ENCODE measurements at places on chromosomes 6 and 20.

DNA sequence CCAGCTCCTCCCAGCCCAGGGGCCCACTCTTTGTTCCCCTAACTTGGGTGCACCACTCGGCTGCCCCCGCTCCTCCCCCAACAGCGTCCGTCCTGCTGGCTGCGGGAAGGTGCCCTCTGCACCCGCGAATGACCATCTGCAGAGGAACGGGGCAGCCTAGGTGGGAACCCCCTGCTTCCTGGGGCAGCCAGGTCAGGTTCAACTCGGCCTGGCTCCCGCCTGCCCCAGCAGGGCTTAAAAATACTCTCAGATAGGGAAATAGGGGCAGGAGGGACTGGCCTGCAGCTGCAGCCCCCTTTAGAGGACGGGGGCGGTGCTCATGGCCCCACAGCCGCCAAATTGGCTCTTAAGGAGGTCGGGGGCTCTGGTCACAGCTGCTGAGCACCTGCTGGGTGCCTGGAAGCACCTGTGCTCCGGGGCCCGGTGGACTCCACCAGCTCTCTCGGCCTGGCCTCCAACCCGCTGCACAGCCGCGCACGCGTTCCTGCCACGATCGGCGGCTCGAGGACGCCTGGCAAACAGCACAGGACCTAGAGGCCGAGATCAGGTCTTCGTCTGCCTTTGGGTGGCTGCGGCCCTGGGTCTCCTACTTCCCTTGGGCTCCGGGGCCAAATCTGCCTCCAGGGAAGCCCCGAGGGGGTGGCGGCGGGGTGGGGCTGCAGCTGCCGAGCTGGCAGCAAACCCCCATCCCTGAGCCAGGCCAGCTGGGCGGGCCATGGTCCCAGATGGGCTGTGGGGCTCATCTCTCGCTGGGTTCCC, 700 bp upstream of the LAMA5 start:
- no peak for DNase-seq

DNA sequence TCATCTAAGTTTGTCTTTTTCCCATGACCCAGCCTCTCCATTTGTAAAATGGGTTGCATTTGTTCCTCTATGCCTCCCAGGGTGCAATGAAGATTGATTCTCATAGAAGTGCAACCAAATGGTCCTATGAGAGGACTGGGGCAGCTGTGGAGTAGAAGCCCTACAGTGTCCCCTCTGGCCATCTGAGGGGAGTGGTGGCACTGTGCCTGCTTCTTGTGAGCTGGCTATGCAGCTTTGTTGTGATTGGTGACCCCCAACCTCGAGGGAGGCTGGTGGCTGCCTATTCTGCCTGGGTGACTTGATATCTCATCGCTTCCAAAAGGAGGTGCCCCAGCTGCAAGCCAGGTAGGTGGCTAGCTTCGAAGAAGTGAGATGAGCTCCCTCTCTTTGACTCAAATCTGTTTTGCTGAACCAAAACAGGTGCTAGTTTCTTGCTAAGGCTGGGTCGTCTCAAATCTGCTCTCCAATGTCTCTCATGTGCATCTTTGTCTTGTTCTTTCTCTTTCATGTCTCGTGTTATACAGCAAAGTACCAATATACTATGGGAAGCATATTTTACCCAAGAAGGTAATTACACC, 33.9 kb downstream of the TXLNB start:
- no peak for DNase-seq

- DNase-seq, result no peak
Measured at GRCh38 chr6:169101981-169102380, 151.7 kb downstream of the THBS2 start.

- DNase-seq, result no peak
Measured at GRCh38 chr20:45359069-45359405, 3.9 kb upstream of the SYS1 start.

DNA sequence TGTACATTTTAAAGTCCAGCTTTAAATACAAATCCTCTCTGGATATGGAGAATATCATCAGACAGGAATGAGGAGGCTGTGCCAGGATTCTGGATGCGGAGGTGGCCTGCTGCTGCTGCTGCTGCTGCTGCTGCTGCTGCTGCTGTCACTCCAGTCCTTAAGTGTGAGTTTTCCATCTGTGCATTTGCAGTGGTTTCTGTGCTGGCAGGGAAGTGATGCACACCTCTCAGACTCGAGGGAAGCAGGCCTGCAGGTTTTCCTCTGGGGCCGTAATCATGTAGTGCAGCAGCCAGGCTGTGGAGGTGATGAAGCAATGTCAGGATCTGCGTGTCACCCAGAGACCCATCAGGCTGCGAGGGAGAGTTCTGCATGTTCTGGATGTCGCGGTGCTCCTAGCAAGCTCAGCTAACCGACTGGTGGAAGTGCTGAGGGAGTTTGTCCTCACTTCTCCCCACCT, 32.0 kb downstream of the CFAP61 start:
- no peak for DNase-seq

DNA sequence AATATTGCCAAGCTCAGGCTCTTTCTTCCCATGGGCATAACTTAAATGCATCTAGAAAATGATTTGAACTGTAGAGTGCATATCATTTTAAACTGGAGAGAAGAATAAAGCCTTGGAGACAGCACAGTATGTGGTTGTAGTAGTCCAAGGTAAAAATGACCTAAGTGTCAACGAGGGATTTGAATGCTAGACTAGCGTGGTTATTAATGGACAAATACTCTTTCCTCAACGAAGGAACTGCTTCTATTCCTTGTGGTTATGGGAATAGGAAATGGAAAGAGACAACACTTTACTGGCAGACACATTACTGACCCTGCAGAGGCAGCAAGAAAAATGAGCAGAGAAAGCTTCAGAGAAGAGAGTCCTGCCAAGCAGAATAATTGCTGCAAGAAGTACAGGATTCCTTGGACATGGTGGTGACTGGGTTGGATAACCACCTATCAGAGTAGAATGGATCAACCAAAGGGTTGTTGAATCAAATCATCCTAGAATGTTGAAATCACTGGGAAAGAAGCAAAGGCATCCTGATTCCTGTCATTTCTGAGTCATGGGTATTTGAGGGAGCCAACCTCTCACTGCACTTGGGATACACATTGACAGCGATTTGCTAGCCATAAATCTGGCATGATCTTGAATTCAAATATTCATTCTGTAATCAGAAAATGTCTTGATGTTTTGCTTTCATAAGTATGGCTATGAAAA, 258.1 kb upstream of the EPHA7 start:
- DNase-seq, result no peak

GRCh38 chr20:48284837-48285236, 499.6 kb upstream of the SULF2 start:
- DNase-seq, result no peak

GRCh38 chr6:130760006-130760405, 67.2 kb upstream of the SMLR1 start:
- no peak for DNase-seq

DNA sequence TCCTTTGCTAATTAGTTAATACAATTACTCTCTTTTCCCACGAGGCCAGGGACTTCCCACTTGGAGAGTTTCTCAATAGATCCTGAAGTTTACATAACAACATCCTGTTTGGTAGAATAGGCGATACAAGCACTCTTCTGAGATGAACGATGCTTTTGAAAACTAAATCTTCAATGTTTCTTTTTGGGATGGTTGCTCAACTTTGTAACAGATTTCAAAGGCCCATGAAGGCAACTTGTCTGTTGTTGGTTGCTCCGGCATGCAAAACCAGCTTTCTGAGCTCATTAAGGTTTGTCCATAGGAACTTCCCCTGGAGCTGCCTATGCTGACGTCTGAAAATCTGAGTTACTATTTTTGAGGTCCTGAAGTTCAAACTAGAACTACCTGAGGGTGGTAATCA, 25.9 kb upstream of the ROS1 start:
- DNase-seq, result no peak

DNA sequence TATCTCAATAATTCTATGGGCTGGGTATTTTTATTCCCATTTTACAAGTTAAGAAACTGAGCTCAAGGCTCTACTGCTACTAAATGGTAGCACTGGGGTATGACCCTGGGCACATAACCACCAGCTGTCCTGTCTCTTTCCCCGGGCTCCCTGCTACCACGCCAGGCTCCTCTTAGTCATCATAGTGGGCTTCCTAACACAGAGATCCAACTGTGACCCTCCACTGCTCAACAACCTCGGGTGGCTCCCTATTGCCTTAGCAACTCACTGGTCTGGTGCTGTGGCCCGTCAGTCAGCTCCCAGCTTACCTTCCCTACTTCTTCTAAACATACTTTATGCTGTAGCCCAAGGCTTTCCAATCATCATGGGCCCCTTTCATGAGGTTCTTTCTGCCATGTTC, 4.5 kb downstream of the KIAA1755 start:
- DNase-seq, result no peak

- no peak for DNase-seq
Measured at GRCh38 chr20:59618131-59618530, 13.8 kb downstream of the PHACTR3 start.

GRCh38 chr20:25046181-25046641, 11.7 kb downstream of the ACSS1 start:
- DNase-seq, result no peak

GRCh38 chr6:16995511-16996250, 106.2 kb upstream of the STMND1 start:
- DNase-seq, result no peak

DNA sequence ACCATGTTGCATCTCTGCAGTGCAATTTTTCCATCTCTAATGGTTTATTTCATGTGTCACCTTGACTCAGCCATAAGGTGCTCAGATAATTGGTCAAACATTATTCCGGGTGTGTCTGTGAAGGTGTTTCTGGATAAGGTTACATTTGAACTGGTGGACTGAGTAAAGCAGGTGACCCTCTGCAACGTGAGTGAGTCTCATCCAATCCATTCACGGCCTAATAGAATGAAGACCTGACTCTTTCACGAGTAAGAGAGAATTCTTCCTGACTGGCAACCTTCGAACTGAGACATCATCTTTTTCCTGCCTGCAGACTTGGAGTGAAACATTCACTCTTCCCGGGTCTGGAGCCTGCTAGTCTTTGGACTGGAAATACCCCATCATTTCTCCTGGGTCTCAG, 77.1 kb upstream of the SLC22A23 start:
- DNase-seq, result no peak

DNA sequence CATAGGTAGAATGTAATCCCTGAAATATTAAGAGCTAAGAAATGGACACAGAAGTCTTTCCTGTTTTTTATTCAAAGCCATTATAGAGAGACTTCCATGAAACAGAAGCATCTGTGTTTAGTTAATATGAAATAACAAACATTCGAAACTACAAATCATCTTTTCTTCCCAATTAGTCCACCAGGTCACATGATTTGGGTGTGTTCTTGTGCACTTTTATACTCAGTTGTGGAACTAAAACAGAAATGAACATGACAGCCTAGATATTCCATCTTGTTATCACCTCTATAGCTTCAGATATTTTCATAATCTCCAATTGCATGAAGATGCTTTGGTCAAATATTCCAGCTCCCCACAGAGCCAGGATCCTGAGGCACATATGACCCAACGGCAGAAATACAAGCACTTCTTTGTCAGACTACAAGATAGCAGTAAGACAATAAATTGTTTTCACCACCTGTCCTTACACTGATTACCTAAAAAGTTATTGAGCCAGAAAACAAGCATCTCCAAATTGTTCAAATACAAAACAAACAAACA, 116.8 kb upstream of the BEND6 start:
- no peak for DNase-seq

GRCh38 chr6:15607603-15608002, 55.2 kb downstream of the DTNBP1 start:
- DNase-seq, result no peak

GRCh38 chr6:131257104-131257503, 121.8 kb downstream of the AKAP7 start:
- no peak for DNase-seq

DNA sequence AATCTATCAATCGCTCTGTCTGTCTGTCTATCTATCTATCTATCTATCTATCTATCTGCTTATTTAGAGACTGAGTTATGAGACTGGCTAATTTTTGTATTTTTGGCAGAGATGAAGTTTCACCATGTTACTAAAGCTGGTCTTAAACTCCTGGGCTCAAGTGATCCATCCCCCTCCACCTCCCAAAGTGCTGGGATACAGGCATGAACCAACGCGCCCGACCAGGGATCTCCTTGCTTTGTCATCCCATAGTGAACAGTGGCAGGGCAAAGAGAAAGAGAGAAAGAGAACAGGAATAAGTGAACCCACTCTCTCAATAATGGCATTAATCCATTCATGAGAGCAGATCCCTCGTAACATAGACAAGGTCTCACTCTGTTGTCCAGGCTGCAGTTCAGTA, 66.4 kb upstream of the DSP start:
- no peak for DNase-seq

DNA sequence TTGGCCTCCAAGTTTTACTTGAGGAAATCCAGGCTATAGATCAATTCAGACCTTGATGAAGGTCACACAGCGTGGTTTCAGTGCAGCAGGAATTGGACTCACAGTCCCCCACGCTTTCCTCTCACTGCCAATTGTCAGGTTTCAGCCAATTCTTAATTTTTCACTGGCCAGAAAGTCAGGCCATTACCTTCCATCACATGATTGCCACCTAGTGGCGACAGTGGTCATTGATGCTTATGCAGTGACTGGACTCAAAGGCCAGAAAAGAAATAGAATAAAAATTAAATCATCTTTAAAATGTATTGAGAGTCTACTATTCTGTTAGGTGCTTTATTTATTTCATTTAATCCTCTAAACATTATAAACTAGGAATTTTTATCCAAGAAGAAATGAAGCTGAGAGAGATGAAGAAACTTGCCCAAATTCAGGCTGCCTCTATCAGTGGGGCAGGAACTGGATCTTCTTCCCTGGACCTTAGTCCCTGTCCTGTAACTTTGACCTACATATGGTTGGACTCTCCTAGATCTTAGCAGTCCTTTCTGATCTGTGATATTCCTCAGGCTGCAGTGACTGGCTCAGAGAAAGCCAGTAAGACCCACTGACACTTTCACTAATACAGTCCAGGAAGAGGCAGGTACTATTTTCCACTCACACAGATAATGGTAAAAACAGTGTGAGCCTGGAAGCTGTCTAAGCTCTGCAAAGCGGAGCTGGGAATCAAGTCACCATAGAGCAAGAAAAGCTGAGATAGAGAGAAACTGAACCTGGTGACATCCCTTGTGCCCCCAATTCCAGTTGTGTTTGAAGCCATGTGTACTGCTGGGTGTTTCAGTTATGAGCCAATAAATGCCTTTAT, 133.3 kb downstream of the ELOVL4 start:
- DNase-seq, result peak; percentile 66

- no peak for DNase-seq
Measured at GRCh38 chr6:154917941-154918340, 77.2 kb upstream of the TIAM2 start.

GRCh38 chr6:68235326-68235784, 399.7 kb upstream of the ADGRB3 start:
- no peak for DNase-seq

All from activated CD4-positive, alpha-beta T cell treated with anti-CD3 and anti-CD28 coated beads, Interleukin-2, amount 10 ng/mL, durations not matched to agents 7 days and 5 days (primary cell).